HFFc6 (cell line): ENCODE measurements at places on chromosomes 12 and 14. TPM values are rescaled to one million over a fixed set of nuclear protein-coding genes. Genes with fewer than 3 reads are reported as not detected.

- DNase-seq = no peak
These were observed 11.0 kb downstream of the ZBTB39 start for GRCh38 chr12:56995201-56995929.

Gene FOXN4
- total RNA-seq = not detected in 3 replicates

Gene IL22
- not detected in 2 replicates for total RNA-seq

DNA sequence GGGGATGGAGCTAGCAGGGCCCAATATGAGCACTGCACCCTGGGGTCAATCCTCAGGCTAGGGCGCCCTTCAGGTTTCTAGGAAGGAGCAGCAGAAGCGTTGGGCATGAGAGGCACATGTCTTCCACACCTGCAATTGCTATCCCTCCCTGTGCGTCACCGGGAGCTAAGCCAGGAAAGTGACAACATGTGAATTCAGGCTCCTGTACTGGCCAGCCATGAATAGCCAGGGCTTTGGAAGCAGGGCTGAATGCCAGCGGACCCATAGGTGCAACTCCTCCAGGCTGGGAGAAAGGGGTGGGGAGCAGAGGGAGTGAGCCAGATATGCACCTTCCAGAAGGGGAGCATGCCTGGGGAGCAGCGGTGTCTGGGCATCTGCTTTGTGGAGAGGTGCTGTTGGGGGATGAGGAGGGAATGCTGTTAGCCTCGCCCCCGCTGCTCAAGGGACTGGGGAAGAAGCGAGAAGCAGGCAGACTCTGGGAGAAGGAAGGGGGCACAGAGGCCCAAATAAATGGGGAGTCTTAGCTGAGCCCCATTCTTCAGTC is 6.1 kb downstream of the HOXC5 start:
- no peak for DNase-seq

GRCh38 chr14:85573406-85573805 is 43.5 kb downstream of the FLRT2 start:
- no peak for DNase-seq

Gene TFCP2
- total RNA-seq = 23.1 to 26.2 TPM (median 23.6 TPM) in 3 replicates

Gene SERPINA12
- total RNA-seq = not detected in 3 replicates

DNA sequence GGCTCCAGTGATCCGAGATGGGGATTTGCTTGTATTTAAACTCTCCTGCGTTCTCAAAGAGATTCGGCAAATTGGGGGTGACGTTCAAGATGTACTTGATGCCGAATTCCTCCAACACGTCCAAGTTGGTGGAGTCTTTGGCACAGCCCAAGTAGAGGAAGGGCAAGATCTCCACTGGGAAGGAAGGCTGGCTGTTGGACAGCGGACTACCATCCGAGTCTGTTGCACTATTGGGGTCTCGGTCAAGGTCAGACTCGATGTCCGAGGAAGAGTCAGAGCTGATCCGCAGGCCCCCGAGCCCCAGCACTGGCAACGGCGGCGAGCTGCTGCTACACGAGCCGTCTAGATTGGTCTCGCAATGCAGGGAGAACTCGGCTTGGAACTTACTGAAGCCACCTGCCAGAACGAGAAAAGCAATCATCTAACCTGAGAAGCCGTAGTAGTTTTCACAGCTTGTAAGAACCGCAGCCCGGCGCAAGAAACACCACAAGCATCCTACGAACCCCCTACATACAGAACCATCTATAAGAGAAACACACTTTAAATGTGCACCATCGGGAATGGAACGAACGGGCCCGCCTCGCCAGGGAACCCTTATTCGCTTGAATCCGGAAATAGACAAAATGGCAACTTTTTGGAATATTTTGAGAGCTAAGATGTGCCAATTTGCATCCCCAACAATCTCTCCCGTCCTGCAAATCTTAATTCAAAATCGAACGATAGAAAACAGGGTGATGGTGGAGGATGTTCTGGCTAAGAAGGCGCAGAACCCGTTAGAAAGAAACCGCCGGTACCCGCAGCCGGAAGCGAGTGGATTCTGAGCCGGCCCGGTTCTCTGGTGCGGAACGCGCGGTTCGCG is 1.4 kb downstream of the DUSP6 start:
- DNase-seq = no peak

DNA sequence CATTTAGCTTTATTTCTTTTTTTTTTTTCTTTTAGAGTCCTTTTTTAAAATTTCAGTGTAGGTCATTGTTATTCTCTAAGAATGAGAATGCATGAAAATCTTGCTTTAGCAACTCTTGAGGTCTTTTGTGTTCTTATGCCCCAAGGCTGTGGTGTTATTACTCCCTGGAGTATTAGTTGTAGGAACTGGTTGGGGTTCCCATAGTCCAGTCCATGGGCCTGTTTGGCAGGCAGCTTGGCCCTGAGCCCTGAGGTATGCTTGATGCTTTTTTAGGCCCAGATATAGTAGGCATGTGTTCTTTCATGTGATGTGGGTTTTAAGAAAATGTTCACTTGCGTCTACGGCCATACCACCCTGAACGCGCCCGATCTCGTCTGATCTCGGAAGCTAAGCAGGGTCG is 1.6 kb downstream of the FAM234B start:
- DNase-seq = no peak

- DNase-seq = peak; percentile 26
These were observed 1.2 kb upstream of the SIX1 start for GRCh38 chr14:60650373-60650961.

- no peak for DNase-seq
These were observed 359.8 kb downstream of the APAF1 start for GRCh38 chr12:99004799-99005466.

DNA sequence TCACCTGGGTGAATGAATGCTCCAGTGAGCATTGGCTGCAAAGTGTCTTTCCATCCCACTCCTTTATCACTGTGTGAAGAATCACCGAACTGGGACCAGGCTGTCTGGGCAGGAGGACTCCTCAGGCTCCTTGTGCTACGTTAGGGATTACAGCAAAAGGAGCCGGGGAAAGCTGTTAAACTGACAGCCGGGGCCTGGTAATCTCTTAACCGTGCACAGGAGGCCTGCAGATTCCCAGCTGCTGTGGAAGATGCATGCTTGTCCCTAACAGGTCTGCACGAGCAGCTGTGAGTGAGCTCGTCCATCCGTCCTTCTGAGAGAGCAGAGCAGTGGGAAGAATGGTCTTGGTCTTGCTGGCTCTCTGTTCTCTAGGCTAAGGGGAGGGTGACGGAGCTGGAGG is 231.5 kb downstream of the AACS start:
- no peak for DNase-seq

DNA sequence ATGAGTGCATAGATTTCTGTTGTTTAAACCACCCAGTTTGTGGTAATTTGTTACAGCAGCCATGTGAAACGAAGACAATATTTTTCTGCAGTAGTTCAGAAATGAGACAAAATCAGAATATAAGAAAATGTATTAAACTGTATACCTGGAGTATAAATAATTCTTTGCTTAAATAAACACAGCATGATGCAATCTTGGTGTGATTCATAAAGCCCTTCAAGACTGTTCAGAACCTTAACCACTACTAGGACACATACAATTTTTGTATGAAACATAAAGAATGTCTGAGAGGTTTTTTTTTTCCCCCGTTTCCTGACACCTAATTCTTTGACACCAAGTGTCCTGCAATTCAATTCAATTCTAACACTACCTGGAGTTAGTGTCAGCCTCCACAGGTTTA is 10.5 kb downstream of the C12orf75 start:
- no peak for DNase-seq

DNA sequence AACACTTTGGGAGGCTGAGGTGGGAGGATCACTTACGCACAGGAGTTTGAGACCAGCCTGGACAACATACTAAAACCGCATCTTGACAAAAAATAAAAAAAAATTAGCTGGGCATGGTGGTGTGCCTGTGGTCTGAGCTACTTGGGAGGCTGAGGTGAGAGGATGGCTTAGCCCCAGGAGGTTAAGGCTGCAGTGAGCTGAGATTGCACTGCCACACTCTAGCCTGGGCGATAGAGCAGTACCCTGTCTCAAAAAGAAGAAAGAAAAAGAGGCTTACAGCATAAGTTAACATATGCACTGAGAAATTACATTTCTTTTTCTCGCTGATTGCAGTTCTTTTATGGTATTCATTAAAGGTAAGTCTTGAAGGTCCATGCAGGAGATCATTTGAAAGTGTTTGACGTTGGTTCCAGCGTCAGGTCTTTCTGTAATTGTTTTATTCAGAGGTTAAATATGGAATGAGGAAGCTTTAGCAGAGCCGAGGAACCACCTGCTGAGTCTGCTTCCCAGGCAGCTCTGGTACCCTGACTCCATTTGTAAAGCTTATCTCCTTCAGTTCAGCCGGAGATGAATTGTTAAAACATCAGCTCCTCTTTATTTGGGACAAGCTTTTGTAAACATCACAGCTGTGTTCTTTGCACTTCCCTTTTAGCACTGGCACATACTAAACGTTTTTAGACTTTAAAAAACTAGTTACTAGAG is 18.5 kb downstream of the SFSWAP start:
- DNase-seq = no peak

Gene NIN
- total RNA-seq = 44.0 to 66.3 TPM (median 45.3 TPM) in 3 replicates

Gene MSRB3
- total RNA-seq = 136 and 153 TPM in 2 replicates

DNA sequence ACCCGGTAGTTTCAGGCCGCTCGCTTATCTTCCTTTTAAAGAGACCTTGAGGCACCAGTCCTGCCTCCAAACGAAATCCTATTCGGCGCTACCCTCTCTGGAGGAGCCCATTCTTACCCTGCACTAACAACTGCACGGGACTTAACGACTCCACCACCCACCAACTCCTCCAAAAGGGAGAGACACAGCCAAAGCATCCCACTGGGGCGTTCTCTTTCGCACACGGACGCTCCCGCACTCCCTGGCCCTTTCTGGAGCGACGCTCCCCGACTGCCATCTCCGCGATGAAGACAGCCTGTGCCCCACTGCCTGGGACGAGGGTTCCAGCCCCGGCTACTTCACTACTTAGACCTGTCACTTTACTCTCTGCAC is 650 bp downstream of the GALC start:
- DNase-seq = no peak

Gene LBHD2
- not detected in 3 replicates for total RNA-seq

- DNase-seq = no peak
These were observed 206.4 kb upstream of the GZMB start for GRCh38 chr14:24840204-24840893.

Gene CHGA
- not detected in 3 replicates for total RNA-seq

Gene DUSP16
- 5.8 to 6.7 TPM (median 5.9 TPM) in 3 replicates for total RNA-seq

DNA sequence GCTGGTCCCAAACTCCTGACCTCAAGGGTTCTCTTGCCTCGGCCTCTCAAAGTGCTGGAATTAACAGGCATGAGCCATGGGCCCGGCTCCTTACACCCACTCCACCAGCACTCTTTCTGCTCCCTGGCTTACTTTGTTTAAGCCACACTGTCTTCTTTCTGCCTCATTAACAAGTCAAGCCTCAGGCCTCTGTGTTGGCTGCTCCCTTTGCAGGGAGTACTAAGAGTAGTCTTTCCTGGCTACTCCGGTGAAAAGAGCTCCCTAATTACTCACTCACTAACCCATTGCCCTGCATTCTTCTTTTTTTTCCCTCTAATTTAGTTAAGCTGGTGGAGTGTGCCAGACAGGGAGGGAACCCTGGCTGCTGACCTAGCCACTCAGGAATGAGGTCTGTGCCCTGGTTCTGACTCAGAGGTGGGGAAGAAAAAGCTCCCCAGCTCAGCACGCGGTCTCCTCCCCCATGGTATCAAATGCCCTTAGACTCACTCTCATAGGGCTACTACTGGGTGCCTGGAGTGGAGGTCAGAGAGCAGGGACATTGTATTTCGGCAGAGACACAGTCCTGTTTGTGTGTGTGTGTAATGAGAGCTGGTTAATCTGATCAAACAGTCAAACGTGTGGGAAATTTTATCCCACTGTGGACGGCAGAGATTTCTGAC is 19.8 kb downstream of the GALNT6 start:
- peak; percentile 97 for DNase-seq

- no peak for DNase-seq
These were observed 62.1 kb downstream of the SPTB start for GRCh38 chr14:64817631-64818030.

Gene ETFBKMT
- total RNA-seq = 2.0 and 2.7 TPM in 2 replicates

DNA sequence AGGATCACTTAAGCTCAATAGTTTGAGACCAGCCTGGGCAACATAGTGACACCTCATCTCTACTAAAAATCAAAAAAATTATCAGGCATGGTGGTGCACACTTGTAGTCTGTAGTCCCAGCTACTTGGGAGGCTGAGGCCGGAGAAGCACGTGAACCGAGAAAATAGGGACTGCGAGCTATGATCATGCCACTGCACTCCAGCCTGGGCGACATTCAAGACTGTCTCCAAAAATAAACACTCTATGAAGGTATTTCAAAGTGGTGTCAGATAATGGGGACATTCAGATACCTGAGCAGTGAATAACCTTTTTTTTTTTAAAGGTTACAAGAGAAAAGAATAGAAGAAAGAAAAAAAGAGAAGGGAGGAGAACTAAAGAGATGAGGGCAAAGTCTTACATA is 98.1 kb downstream of the MED13L start:
- DNase-seq = no peak

Gene PTPRB
- total RNA-seq = 3.0 to 3.9 TPM (median 3.0 TPM) in 3 replicates

DNA sequence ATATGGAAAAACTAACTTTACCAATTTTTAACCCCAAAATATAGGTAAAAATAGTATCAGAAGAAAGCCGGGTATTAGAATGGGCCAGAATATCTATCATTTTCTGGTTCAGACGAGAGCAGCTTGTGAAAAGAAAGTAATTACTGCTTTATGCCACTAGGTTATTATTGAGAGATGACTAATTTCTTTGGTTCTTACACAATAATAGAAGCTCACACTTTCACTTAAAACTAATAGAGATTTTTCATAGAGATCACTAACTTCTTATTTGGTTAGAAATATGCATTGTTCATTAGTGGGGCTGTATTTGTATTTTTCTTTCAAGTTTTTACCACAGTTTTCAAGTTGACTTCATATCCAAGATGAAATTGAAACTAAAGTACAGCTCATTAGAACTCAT is 1241.2 kb upstream of the FLRT2 start:
- no peak for DNase-seq

Gene LRTM2
- not detected in 3 replicates for total RNA-seq

Gene PARP11
- 3.3 to 4.5 TPM (median 4.4 TPM) in 3 replicates for total RNA-seq

- no peak for DNase-seq
These were observed 363.7 kb downstream of the ALG10 start for GRCh38 chr12:34386016-34386415.

DNA sequence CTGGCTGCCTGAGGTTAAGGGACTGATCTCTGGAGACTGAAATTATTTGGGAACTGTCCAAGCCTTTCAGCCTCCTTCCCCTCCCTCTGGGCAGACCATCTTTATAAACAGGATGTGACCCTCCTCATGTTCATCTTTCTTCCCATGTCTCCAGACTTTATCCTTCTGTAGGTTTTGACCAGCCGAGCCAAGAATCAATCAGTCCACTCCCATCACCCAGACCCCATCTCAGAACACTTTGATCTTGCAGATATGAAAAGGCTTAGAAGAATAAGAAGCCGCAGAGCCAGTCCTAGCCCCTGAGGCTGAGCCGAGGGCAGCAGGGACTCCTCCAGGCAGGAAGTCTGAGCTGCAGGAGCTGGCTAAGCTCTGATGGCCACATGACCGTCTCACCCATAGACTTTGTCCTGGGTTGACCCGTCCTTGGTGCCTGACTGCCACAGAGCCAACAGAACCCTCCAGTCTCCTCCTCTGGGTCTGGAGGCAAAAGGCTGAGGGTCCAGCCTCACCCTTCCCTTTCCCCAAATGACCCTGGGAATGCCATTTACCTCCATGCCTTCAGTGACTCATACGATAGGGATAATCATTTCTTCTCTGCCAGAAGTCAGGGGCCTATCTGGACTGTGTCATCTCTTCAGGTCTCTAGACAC is 1.6 kb downstream of the KRT71 start:
- DNase-seq = no peak

- DNase-seq = peak; percentile 16
These were observed 7.6 kb downstream of the ADSS1 start for GRCh38 chr14:104731320-104732294.

- DNase-seq = no peak
These were observed 252.7 kb downstream of the LRFN5 start for GRCh38 chr14:41859336-41859735.
